ENCODE measurements at places on chromosomes 16 and 17.
A peak's percentile ranks its signal among the peaks of the same experiment; 100 is the strongest.

DNA sequence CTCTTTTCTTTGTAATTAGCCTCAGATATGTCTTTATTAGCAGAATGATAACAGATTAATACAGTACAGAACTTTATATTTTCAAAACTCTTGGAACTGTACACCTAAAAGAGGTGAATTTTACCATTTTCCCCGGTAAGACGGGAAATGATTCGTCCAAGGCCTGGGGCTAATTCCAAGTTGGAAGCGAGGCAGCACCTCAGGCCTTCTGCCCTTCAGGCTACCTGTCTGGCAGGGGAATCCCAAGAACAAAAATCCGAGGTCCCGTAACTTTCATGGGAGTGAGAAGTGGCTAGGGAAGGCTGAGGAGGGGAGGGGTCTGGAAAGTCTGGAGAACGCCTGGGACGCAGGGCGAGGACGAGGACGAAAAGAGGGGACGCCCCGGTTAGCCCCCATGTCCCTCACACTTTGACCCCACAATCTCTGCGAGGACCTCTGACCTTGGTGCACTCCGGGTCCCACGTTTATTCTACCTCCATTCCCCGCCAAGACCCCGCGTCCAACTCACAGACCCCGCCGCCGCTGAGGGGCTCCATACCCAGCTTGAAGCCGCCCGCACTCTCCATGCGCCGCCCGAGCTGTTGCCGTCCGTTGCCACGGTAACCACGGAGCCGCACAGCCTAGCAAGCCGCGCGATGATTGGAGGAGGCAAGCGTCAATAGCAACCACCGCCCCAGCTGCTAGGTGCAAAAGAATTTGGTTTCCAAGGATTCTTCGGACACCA is at the start of gene HYDIN:
Gene HYDIN, minus strand, starts transcription at position 601 of the 724 bp plus-strand sequence. CDS start 43,827 bp downstream, outside the sequence.
- DNase-seq: peak; percentile 17

- DNase-seq: no peak
Observed at GRCh38 chr17:71830866-71831265, 290.0 kb upstream of the SOX9 start.

DNA sequence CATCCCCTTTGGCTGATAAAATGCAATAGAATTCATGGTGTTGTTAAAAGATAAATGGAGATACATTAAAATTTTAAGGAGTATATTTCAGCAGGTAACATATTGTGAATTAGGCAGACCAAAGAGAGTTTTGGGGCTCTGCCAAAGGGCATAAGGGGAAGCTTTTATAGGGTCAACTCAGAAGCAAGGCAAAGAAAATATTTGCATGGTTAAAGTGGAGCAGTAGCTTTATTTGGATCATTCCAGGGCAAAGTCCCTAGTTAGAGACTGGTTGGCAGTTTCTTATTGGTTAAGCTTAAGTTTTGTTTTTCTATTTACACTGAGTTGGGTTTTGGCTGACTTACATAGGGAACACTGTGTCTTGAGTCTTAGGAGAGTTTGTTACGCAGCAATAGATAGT is 75.1 kb upstream of the CA10 start:
- DNase-seq: no peak

DNA sequence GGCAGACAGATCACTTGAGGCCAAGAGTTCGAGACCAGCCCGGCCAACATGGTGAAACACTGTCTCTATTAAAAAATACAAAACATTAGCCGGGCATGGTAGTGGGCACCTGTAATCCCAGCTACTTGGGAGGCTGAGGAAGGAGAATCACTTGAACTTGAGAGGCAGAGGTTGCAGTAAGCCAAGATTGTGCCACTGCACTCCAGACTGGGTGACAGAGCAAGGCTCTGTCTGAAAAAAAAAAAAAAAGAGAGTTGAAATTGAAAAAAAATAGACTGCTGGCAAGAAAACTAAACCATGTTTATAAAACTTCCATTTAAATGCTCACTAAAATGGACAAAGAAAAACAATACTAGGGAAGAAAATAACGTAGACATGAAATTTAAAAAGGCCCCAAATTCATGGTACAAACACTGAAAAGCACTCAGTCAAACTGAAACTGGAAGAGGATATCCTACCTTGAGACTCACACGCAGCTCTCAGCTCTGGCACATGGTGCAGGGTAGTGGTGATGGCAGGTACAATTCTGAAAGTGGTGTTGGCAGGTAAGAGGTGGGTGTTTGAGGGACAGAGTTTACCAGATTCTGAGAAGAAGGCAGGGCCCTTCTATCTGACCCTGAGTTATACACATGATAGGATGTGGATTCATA is 19.3 kb downstream of the CNTROB start:
- DNase-seq: peak; percentile 28

- peak; percentile 14 for DNase-seq
Observed at GRCh38 chr17:82272495-82273326, 789 bp downstream of the CSNK1D start.

DNA sequence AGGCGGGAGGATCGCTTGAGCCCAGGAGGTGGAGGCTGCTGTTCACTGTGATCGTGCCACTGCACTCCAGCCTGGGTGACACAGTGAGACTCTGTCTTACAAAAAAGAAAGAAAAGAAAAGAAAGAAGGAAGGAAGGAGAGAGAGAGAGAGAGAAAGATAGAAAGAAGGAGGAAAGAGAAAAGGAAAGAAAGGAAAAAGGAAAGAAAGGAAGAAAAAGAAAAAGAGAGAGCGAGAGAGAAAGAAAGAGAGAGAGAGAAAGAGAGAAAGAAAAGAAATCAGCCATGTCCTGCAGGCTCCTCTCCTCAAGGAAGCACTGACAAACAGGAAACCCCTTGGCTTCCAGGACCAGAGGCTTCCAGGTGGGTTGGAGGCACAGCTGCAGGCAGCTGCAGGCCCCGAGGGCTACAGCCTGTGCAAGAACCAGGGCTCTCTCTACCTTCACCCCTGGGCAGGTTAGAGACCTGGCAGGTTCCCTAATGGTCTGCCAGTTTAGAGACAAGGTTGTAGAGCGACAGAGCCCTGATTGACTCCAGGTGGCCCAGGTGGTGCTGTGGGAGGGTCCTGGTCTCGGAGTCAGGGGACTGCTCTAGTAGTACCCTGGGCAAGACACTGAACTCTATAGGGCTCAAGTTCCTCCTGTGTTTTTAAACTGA is 53.8 kb downstream of the PECAM1 start:
- DNase-seq: no peak

GRCh38 chr16:25750488-25751216 is 58.9 kb downstream of the HS3ST4 start:
- DNase-seq: no peak

- DNase-seq: peak; percentile 21
Observed at GRCh38 chr17:45052052-45052772, 780 bp upstream of the DCAKD start.

DNA sequence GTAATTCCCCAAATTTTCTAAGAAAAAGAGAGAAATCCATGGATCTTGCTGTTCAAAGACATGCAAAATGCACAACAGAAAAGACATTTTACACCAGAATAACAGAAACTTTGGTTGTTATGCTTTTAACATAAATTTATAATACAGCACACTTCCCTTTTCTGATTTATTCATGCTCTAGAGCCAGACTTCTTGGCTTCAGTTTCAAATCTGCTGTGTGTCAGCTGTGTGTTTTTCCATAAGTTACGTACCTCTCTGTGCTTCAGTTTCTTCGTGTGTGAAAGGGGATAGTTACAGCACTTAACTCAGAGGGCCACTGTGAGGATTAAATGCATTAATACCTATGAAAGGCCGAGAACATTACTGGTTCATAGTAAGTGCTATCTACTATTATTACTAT is 6.8 kb upstream of the CCL3L1 start:
- DNase-seq: no peak

DNA sequence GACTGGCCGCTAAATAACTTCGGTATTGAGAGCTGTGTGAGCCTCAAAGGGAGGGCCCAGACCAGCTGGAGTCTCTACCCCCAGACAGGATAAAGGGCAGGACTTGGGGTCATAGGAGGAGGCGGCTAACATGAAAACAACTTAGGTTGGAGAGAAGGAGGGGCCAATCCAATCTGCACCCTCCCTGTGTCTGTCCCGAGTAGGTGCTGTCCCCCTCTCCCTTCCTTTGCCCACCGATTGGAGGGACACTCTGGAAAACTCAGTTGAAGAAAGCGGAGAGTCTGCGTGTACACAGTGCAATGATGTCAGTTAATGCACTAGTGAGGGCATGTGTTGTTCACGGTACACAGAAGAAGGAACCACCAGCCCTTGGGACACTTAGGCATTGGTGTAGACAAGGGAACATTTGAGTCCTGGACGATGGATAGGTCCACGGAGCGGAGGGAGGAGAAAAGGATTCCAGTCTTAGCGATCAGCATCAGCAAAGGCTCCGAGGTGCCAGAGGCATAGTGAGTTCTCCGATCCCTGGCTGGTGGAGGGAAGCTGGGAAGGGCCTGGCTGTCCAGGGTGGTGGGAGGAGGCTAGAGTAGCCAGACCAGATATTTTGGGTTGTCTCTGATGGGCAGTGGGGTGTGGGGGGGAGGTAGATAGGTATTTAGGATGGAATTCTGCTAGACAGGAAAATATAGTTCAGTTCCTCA is 761 bp downstream of the NOL3 start:
- no peak for DNase-seq

- DNase-seq: no peak
Observed at GRCh38 chr16:79980650-79981521, 380.3 kb upstream of the MAF start.

DNA sequence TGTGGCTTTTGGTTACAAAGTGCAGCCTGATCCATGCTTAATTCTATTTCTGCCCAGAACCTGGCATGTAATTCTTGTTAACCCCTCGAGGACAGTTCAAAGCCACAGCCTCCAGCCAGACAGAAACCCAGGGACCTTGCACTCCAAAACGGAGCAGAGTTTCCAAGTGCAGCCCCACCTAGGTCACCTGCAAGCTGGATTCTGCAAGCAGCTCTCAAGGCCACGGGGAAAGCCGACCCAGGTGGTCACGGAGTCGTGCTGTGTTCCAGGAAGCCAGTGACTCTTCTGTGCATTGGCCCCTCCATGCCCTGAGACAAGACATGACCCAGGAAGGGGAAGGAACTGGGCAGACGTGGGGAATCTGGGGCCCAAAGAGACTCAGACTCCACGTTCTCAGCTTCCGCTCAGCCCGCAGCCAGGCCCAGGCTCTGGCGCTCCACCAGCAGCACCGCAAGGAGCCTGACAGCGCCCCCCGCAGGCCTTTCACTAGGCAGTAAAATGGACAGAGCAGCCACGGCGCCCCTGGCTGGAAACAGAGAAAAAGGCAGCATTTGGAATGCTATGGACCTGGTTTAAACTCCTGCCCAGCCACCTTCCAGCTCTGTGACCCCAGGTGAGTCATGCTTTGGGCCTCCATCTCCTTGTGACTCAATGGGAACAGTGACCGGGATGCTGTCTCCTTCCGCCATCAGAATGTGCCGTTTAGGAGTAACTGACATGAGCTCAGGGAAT is 27.3 kb upstream of the GSG1L start:
- DNase-seq: no peak

DNA sequence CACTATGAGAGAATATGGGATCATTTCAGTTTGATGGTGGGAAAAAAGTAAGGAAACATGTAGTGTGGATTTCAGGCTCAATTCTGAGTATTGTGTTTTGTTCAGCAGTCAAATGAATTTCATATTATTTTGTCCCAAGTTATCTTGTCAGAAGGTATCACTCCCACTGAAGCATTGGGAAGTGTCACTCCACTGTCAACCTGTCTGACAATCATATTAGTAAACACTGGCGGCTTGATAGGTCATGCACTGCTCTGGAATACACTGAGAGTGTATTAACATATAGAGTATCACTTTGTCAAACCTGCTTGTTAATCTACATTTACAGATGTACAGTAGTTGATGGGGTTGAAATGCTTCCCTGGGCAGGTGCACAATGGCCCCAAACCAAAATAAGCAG is 203.6 kb downstream of the HS3ST3A1 start:
- DNase-seq: no peak

GRCh38 chr17:36937001-36937958 is at the start of gene LHX1:
Gene LHX1 (plus strand): TSS chr17:36937475. CDS start chr17:36938198, 723 bp downstream.
- DNase-seq: no peak

DNA sequence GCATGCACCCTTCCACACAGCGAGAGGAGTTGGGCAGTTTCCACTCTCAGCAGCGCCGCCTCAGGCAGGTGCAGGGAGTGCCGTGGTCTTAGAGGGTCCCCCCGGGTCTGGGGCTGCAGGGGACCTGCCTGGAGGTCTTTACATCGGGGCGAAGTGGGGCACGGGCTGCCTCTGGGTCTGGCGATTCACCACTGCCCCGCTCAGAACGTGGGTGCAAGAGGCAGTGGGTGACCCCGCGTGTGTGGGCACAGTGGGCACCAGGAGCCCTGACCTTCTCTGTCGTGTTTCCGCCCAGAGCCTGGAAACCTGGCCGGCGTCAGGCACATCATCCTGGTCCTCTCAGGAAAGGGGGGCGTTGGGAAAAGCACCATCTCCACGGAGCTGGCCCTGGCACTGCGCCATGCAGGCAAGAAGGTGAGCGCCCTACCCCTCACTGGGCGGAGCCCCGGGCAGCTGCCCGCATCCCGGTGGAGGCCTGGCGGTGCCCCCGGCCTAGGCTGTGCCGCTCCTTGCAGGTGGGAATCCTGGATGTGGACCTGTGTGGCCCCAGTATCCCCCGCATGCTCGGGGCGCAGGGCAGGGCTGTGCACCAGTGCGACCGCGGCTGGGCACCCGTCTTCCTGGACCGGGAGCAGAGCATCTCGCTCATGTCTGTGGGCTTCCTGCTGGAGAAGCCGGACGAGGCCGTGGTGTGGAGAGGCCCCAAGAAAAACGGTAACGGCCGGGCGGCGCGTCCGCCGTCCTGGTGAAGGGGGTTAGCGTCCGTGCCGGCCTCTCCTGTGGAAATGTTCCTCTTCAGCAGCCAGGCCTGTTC is 3.7 kb downstream of the NUBP2 start:
- DNase-seq: no peak

DNA sequence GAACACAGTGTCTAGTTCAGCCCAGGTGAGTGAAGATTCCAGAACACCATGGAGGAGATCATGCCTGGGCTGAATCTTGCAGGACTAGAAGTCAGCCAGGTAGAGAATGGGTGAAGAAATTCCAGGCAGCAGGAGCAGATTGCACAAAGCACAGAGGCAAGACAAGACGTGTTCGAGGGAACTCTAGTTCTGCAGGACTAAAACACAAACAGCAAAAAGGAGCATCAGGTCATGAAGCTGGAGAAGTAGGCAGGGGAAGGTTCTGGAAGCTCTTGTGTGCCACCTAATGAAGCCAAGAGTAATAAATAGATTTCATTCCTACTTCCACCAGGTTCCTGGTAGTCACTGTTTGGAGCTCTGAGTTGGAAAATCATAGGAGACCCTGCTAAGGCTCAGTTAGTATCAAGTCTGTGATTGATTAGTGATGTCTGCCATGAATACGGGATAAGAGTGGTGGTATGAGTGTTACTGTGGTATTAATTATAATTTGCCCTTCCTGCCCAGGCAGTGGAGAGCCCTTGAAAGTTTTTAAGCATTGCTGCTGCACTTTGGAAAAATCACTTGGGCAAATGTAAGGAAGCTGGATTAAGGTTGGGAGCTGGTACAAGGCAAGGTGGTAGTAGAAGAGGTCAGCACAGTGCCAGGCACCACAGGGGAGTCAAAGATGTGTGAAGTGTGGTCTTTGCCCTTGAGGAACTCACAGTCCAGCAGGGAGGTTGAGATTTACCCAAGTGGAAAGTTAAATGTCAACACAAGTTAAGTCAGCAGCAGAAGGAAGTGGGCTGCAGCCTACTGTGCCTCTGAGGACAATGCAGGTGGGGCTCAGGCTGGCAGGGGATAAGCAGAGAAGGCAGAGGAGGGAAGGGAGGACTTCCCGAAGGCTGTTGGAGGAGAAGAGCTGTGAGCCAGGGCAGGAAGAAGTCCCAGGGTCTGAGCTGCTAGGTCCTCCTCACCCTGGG is 13.5 kb upstream of the FOXN1 start:
- no peak for DNase-seq

All from activated CD4-positive, alpha-beta T cell treated with anti-CD3 and anti-CD28 coated beads for 24 hours (primary cell).